Activated naive CD4-positive, alpha-beta T cell treated with anti-CD3 and anti-CD28 coated beads, Interleukin-2, amount 50 U/mL, for 72 hours (primary cell): ENCODE measurements at places on chromosomes 1 and 21.

DNA sequence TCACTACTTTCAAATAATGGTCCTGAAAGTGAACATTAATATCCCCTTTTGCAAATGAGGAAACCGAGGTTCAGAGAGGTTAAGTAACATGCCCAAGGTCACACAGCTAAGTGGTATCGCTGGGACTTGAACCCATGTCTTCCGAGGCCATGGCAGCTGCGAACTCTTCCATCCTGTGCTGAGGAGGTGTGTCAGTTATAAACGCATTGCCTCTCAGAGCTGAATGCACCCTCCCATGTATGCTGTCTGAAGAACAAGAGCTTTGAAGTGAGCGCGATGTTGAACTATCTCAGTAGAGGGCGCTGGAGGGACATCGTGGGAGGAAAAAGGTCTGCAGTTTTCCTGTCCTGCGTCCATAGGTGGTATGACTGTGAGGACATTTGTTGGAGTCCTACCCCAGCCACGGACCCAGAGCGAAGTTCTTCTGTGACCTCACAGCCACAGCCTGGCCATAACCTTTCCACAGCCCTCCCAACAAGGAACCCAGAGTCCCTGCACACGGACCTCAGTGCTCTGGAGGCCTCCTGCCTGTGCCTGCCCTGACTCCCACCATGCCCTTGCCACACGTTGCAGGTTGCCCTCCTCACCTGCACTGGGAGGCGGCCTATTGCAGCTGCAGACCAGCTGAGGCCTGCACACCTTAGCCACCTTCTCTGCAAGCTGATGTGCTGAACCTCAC is 7.5 kb downstream of the MYOC start:
- peak; percentile 76 for DNase-seq

GRCh38 chr1:21956720-21957552 is 19.8 kb upstream of the HSPG2 start:
- peak; percentile 61 for DNase-seq

- no peak for DNase-seq
Observed at GRCh38 chr21:22319435-22319834, 1321.2 kb downstream of the NCAM2 start.

GRCh38 chr1:233269656-233270055 is 25.9 kb downstream of the PCNX2 start:
- no peak for DNase-seq

DNA sequence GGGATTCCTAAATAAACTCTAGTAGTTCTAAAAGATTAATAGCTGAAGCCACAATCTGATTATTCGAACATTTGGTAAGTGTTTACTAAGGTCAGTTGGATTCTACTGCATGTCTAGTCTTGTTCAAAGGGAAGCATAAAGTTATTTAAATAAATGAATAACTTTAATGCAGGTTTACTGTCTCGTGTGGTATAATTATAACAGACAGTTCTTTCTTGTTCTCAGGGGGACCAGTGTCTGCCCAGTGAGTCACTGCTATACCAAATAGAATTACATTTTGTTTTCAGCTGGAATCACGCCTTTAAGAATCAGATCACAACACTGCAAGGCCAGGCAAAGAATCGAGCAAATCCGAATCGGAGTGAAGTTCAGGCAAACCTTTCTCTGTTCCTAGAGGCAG is 45.1 kb downstream of the SMG7 start:
- no peak for DNase-seq

DNA sequence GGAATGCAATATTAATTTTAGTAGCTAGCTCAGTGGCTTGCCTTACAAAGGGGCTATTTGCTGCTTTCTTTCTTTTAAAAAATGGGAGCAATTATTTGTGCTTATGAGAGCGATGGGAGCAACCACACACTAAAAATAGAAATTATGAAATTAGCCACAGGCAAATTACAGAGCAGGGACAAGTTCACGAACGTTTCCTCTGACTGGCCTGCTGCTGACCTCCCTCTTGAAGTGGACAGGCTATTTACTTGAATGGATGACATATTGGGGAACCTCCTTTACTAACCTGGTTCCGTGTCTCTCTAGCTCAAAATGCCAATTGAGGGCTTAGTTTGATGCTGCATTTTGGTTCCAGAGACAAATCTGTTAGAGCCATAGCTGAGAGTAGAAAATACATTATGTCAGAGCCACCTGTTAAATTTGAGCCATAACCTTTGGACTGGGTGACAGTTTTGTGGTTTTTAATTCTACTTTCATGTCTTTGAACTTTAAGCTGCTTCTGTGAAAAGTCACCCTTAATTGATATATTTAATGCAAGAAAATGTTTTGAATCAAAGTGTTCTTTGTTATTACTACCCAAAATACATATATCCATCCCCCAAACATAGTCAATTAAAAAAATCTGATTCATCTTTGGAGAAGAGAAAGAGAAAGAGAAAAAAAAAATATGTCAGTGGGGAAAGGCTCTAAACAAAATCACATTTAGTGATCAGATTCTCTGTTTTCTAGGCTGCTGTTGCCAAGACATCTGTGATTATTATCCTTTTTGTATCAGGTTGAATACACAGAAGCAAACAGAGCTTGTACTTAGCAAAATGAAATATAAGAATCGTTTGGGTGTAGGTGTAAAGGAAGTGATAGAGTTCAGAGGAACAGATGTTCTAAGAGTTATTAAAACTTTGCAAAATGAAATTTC is 351.9 kb downstream of the ADGRL2 start:
- DNase-seq, result no peak

DNA sequence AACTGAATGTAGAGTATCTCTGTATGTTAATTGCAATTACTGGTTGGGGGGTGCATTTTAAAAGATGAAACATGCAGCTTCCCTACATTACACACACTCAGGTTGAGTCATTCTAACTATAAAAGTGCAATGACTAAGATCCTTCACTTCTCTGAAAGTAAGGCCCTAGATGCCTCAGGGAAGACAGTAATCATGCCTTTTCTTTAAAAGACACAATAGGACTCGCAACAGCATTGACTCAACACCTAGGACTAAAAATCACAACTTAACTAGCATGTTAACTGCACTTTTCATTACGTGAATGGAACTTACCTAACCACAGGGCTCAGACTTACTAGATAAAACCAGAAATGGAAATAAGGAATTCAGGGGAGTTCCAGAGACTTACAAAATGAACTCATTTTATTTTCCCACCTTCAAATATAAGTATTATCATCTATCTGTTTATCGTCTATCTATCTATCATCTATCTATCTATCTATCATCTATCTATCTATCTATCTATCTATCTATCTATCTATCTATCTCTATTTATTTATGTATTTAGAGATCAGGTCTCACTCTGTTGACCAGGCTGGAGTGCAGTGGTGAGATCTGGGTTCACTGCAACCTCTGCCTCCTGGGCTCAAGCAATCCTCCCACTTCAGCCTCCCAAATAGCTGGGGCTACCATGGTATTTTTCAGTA is 47.8 kb downstream of the CHML start:
- DNase-seq, result no peak

- no peak for DNase-seq
Observed at GRCh38 chr21:39066829-39067780, 116.1 kb downstream of the PSMG1 start.

GRCh38 chr21:40194185-40194980 is 327.1 kb downstream of the PCP4 start:
- no peak for DNase-seq

DNA sequence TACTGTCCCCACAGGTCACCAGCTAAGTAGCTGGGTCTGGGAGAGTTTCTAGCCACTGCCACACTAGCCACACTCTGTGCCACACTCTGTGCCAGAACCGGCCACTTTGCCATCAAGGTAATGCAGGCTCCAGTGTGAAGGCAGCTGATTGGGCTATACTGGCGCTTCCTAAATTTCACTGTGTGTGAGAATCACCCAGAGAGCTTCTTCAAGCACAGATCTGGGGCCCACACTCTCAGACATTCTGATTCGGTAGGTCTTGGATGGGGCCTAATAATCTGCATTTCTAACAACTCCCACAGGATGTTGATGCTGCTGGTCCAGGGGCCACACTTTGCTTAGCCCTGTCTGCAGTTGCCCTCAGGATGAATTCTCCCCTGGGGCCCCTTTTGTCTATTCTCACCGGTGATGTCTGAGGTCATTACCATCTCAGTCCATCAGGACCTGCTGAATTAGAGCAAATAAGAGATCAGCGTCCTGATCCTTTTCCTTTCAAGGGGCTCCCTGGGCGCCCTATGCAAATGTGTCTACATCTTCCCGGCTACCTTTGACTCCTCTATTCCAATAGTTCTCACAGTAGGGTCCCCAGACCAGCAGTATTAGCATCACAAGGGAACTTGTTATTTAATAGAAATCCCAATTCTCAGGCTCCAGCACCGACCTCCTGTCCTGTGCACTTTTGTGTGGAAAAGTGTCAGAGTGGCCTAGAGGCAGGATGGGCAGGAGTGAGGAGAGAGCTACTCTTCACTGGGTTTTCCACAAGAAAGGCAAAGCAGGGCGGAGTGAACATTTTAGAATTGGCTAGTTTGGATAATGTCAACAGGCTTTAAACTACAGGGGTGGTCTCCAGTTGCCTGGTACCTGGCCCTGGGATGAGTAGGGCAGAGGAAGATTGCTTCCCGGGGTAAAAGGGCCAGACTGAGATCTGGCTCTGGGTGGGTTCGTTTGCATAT is 24.7 kb upstream of the LRRN2 start:
- DNase-seq, result no peak

DNA sequence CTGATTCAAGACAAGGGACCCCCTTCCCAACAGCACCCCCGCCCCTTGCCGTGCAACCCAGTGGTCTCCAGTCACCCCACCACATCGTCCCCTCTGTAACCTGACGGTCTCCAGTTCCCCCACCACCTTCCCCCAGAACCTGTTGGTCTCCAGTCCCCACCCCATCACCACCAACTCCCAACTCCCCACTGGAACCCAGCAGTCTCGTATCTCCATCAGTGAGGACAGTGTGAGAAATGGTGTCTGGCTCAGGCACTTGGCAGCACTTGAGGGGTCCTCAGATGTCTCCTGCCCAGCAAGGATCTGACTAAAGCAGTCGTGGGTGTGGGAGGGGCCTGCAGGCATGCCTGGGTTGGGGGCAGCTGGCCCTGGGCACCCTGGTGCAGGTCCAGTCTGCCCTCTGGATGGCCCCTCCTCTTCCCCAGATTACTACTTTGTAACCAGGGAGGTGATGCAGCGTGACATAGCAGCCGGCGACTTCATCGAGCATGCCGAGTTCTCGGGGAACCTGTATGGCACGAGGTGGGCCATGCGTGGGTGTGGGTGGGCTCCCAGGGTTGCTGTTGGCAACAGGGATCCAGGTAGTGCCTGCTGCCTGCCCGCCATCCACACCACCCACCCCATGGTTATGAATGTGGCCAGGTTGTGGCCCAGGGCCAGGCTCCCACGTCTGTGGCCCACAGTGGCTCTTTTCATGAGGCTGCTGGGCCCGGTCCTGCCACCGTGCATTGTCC is 3.1 kb upstream of the GJC2 start:
- no peak for DNase-seq

DNA sequence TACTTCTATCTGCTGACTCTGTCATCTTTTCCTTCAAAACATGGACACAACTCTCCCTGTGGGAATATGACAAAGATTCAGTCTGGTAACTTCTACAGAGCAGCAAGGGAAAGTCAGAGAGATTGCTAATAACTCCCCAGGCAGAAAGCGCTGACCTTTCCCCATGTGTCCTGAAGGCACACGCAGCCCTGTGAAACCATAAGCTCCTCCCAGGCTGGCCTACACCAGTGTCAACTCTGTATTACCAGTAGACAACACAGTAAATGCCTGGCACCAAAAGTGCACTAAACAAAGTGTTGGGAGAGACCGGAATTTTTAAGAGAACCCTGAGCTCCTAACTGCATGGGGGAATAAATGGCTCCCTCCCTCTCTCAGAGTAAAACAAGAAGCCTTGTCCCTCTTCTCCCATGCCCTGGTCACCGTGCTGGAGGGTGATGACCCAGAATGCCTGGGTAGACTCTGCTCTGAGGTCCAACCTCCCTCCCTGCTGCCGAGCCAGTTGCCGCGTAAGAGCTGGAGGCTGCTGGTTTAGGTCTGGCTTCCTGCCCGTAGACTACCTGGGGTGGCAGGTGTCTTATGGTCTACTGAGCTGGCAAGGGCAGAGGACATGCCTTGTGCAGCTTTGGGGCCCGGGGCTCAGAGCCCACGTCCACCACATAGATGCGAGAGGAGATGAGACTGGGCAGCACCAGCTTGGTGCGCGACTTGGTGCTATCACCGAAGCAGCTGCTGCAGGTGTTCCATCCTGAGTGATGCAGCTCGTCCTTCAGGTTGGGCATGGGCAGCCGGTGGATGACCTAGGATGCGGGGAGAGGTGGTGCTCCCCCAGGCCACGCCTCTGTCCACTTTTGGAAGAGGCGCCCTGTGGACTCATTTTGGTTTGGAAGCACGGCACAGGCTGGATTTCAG is 3.9 kb downstream of the SELENBP1 start:
- DNase-seq, result no peak

GRCh38 chr1:105865546-105865945 is 1190.9 kb upstream of the PRMT6 start:
- DNase-seq, result no peak

DNA sequence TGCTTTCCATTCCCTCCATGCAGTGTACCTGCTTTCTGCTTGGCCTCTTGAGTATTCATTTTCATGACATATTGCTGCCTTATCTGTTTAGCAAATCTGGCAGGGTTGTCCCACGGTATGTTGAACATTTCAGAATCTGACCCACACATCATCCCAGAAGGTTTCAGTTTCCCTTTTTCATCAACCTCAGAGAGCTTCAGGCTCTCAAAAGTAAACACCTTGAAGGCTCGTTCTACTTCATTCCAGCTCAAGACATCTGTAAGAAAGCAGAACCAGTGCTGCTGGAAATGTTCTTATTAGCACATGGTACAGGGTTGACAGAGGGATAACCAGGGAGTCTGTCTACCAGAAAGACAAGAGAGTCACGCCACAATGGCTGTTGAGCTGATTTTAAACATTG is 103.6 kb downstream of the SPAG17 start:
- no peak for DNase-seq

DNA sequence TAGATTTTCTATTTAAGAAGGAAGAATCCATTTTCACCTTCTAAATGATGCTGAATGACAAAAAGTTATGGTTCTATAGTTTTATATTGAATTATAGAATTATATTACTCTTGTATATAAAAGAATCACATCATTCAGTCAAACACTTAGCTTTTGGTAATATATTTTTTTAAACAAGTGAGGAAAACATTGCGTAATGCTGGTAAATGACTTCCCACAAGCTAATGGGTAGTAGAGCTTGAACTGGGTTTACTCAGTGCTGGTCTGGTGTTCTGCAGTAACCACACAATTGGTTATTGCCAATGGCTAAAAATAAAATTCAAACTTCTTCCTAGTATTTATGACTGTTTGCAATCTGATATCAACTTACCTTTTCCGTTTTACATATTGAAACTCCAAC is 10.6 kb upstream of the GIPC2 start:
- DNase-seq, result no peak

- no peak for DNase-seq
Observed at GRCh38 chr1:6288026-6288425, 27.1 kb upstream of the GPR153 start.

- no peak for DNase-seq
Observed at GRCh38 chr1:245433561-245433960, 278.8 kb downstream of the KIF26B start.

- no peak for DNase-seq
Observed at GRCh38 chr1:197778366-197778945, 3.2 kb upstream of the DENND1B start.

GRCh38 chr21:41973427-41973831 is 19.6 kb upstream of the C2CD2 start:
- DNase-seq, result no peak
